ENCODE measurements at places on chromosomes 12 and 14.

DNA sequence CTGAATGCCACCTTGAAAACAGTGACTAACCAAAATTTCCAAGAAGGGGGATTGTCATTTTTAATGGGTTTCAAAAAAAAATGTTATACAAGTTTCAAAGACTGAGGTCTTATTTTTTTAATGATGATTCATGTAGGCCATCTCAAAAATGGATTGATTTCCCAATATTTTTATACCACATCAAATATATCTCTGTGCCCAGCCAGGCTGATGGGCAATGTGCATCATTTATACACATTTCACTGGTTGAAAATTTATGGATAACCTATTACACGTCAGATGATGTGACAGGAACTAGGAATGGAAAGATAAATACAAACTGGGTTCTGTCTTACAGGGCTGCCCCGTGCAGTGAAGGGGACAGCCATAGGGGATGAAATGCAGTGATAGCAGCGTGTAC is 112.7 kb upstream of the TMPO start:
- DNase-seq, result no peak

DNA sequence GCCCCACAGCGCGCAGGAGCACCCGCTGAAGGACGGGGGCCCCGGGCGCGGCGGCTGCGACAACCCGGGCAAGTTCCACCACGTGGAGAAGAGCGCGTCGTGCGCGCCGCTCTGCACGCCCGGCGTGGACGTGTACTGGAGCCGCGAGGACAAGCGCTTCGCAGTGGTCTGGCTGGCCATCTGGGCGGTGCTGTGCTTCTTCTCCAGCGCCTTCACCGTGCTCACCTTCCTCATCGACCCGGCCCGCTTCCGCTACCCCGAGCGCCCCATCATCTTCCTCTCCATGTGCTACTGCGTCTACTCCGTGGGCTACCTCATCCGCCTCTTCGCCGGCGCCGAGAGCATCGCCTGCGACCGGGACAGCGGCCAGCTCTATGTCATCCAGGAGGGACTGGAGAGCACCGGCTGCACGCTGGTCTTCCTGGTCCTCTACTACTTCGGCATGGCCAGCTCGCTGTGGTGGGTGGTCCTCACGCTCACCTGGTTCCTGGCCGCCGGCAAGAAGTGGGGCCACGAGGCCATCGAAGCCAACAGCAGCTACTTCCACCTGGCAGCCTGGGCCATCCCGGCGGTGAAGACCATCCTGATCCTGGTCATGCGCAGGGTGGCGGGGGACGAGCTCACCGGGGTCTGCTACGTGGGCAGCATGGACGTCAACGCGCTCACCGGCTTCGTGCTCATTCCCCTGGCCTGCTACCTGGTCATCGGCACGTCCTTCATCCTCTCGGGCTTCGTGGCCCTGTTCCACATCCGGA is 1.4 kb downstream of the FZD10 start:
- no peak for DNase-seq

- no peak for DNase-seq
These were observed 167.7 kb downstream of the DYRK2 start for GRCh38 chr12:67816269-67816668.

GRCh38 chr12:129423041-129423580 is 480.7 kb downstream of the TMEM132D start:
- DNase-seq, result no peak

DNA sequence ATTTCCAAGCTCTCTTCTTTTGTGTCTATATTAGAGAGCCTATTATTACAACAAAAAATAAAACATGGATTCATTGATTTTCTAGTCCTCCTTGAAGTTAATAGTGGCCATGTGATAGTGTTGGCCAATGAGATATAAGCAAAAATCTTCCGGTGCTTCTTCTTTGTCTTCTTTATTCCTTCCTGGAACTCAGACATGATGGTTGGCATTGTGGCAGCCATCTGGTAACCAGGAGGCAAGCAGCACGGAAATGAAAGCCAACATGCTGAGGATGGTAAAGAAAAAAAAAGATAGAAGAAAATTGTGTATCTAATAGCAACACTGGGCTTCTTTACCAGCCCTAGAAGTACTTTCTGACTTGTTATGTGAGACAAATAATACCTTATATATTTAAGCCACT is 50.8 kb upstream of the SEL1L start:
- DNase-seq, result no peak

DNA sequence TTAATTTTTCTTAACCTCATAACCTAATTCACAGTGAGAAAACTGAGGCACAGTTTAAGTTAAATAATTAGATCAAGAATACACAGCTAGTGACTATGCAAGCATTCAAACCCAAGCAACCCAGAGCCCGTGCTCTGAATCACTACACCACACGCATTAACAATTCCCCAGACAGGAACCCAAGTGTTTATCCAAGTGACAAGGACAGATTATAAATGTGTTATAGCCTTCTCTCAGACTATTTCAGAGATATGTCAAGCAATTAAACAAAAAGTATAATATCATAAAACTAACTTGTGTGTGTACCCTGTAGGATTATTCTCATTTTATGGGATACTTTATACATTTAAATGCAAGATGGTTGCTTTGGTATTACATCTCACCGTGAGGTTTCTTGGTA is 43.8 kb downstream of the MED13L start:
- DNase-seq, result no peak

DNA sequence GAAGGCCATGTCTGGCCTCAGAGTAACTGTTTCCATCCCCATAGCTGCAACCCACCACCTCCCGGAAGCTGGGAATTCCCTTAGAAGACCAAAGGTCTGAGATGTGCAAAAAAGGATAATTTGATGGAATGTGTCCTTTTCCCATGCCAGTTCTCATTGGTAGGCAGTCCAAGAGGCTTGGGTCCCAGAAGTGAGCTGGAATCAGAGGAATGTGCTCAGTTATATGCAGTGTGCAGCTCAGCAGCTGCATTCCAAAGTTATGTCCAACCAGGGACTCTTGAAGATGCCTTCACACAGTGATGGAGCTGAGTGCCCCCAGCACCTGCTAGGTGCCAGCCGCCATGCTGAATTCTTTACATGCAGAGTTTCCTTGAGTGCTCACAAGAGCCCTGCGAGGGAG is 583.9 kb upstream of the TBX3 start:
- no peak for DNase-seq

GRCh38 chr14:91149462-91149861 is 35.6 kb downstream of the DGLUCY start:
- no peak for DNase-seq

DNA sequence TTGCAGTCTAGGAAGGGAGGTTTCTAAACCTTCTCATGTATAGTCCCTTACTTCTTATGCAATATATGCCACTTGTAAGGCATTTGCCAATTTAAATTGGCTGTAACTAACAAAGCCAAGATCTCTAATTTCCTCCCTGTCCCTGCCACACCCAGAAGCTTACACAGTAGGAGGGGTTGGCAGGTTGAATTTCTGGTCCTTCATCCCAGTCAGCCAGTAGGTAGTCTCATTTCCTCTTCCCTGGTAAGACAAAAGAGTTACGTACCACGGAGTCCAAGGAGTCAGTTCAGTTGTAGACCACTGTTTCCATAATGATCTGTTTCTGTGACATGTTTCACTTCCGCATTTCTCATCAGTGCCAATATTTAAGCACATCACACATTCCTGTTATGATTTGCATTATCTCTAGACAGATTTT is 47.0 kb upstream of the PLBD1 start:
- no peak for DNase-seq

DNA sequence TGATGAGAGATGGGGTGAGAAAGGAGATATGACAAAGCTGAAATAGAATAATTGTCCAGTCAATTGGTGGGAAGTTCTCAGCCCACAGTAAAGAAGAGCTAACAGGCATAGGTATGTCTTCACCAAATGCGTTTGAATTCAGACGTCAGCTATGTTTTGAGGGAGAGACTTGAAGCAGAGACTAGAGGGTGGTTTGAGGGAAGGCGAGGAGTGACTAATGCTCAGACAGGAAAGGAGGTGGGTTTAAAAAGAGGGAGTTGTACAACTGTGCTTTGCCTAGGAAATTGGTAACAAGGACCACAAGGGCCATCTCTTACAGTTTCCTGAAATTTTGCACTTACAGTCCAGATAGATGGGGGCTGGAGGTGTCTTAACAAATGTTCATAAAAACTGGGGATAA is 6.4 kb downstream of the JKAMP start:
- no peak for DNase-seq

- no peak for DNase-seq
These were observed 746 bp downstream of the DNAI7 start for GRCh38 chr12:25194214-25194613.

DNA sequence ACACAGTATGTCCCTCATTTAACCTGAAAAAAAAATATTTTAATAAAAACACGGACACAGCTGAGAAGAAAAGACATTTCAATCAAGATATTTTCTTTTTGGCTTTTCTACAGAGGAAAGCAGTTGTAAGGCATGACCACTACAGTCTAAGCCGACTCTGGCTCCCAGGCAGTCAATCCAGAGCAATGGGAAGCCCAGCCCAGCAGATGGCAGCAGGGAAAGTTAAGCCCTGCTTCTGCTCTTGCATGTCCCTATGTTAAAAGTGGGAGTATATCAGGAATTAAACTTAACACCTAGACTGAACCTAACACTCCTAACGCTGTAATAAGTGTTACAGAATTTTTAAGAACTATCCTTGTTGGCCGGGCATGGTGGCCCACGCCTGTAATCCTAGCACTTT is 19.5 kb upstream of the HAL start:
- DNase-seq, result no peak

DNA sequence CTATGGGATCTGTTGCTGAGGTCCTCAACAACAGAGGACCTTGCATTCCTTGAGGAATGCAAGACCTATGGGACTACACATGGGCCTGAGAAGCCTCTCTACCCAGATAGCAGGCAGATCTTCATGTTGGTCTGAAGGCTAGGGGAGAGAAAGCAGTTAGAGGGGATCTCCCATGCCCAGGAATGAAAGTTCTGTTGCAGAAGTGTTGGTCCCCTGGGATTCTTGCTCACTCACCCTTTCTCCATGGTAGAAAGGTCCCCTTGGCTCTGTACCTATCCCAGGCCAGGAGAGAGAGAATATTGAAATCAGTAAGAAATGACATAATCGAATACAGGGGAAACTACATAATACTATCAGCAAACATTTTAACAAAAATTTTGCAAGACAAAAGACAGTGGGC is 16.5 kb upstream of the KLRC1 start:
- DNase-seq, result no peak

GRCh38 chr12:130463818-130464670 is 126.4 kb downstream of the PIWIL1 start:
- DNase-seq, result no peak

DNA sequence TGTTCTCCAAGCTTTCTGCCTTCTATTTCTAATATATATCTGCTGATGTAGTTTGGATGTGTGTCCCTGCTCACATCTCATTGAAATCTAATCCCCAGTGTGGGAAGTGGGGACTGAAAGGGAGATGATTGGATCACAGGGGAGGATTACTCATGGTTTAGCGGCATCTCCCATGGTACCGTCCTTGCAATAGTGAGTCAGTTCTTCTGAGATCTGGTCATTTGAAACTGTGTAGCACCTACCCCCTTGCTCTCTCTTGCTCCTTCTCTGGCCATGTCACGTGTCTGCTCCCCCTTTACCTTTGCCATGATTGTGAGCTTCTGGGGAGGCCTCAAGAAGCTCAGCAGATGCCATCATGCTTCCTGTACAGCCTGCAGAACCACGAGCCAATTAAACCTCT is 26.2 kb upstream of the ALX1 start:
- no peak for DNase-seq

- no peak for DNase-seq
These were observed 36.9 kb upstream of the PRKAB1 start for GRCh38 chr12:119630962-119631550.

DNA sequence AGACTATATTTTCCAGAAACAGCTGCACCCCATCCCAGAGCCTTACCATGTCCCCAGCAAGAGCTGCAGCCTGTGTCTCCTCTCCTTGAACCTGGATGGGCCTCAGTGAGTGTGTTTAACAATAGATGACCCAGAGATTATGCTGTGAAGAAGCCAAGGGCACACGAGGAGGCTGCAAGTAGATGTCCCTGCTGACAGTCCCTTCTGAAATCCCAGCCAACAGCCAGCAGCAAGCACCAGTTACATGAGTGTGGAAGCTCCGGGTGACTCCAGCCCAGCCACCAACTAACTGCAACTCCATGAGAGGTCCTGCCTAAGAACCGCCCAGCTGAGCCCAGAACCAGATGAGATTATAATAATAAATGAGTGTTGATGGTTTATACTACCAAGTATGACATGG is 191.7 kb downstream of the BCL11B start:
- no peak for DNase-seq

DNA sequence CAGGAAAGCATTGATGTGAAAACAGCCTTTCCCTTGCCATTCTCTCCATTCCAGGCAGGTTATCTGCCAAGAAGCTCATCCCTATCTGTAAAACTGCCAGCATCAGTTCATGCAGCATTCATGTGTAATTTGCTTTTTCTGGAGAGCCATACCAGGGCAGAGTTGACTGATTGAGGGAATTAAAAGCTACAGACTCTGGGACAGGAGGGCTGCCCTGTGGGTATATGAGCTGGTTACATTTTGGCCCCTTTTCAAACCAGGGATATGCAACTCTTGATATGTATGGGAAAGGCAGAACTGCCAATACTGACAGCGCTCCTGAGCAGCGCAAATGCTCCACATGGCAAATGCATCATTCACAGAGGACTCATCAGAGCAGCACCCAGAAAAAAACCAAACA is 53.7 kb downstream of the SYT1 start:
- no peak for DNase-seq

DNA sequence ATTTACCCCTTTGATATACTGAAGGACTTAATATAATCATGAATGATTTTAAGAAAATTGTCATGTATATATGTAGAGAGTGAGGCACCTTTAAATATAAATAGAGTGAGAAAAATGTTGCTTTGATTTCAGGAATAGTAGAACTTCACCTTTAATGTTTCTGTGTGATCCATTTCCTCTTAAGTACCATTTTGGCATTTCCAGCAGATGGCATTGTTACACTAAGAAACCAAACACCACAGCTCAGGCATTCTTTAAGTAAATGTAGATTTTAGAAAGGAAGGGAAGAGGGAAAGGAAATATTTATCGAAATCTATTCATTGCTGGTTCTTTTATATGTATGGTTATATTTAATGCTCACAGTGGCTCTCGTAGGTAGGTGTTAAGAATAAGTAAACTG is 556.7 kb upstream of the FBXO33 start:
- no peak for DNase-seq

DNA sequence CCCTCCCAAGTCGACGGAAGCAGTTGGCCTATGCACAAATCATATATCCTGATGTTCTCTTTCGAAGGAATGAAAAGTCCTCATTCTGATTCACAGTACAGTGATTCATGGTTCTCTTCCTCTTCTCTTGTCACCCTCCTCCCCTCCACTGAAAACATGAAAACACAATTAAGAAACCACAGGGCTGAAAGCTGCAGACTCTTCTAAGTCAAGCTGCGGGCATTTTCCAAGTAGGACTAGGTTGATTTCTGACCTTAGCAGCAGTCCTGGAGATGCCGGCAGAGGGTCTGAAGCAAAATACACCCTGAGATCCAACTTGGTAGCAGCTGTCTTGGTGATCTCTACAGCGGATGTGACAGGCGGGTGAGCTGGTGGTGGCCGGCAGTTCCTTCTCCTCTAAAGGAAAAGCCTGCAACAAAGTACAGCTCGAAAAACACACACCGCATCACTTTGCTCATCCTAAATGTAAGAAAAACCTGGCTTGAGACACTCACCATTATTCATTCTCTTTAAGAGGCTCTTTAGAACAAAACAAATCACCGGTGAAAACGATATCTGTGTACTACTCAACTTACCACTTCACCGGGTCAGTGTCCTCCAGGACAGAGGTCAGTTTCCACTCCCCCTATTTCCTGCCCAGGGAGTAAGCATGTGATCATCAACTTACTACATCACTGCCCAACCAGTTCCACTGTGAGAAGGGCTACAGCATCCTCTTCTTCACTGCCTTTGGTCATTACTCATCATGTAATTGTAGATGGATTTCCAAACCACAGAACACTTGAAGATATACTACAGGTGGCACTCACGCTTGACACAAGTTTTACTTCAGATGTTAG is 6.0 kb downstream of the TMCC3 start:
- no peak for DNase-seq

Data from stimulated activated CD8-positive, alpha-beta memory T cell treated with anti-CD3 and anti-CD28 coated beads, Interleukin-7, amount 100 ng/mL, for 24 hours (primary cell).